ENCODE measurements at places on chromosomes 3 and 15. TPM values are rescaled to one million over a fixed set of nuclear protein-coding genes. Genes with fewer than 3 reads are reported as not detected.
A peak's percentile ranks its signal among the peaks of the same experiment; 100 is the strongest.

SPINK8 gene
- total RNA-seq, result not detected

BTLA gene
- total RNA-seq, result not detected

PEX11A gene
- total RNA-seq, result 11.8 TPM

CCRL2 gene
- 7.2 TPM for total RNA-seq

MYH15 gene
- total RNA-seq, result 0.56 TPM

THBS1 gene
- total RNA-seq, result 55.2 TPM

TM4SF4 gene
- total RNA-seq, result not detected

CPB1 gene
- total RNA-seq, result not detected

VIPR1 gene
- total RNA-seq, result 1.6 TPM

MOBP gene
- not detected for total RNA-seq

CELF6 gene
- 2.5 TPM for total RNA-seq

- no peak for DNase-seq
These were observed 30.3 kb downstream of the TCF12 start for GRCh38 chr15:56948764-56949101.

DNA sequence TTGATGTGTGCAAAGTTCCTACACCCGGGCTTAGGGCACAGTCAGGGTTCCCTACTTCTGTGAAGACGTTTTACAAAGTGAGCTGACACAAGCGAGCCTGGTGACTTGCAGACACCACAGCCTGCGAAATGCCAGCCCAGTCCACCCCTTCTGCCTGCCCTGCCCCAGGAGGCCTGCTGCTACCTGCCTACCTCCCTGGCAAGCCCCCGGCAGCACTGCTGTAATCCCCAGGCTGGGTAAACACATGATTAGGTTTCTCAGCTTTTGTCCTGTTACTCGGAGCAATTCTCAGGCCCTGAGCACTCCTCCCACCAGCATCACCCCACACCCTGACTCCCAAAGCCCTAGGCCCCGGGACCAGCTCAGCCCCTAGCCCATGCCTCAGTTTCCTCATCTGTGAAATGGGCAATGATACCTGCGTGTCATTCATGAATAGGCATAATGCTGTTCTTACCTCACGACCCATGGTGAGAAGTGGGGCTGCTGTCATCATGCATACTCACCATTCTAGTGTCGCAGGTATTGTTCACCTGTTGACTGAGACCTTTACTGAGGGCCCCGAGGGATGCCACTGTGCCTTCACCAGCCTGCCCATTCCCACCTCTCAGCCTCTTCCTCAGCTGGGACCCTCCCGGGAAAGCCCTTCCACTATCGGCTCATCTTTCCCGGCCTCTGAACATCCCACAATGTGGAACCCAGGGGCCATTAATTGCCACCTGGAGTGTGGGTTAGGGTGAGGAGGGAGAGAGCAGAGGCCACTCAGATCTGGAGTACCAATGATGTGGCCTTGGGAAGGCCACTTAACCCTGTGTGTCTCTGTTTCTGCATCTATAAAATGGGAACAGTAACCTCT lies 31.5 kb upstream of the SLC6A6 start:
- no peak for DNase-seq

- DNase-seq, result peak; percentile 39
These were observed 1.4 kb upstream of the NDUFAF3 start for GRCh38 chr3:49020330-49021212.

- DNase-seq, result no peak
These were observed 27.2 kb upstream of the TMEM158 start for GRCh38 chr3:45253316-45253715.

DNA sequence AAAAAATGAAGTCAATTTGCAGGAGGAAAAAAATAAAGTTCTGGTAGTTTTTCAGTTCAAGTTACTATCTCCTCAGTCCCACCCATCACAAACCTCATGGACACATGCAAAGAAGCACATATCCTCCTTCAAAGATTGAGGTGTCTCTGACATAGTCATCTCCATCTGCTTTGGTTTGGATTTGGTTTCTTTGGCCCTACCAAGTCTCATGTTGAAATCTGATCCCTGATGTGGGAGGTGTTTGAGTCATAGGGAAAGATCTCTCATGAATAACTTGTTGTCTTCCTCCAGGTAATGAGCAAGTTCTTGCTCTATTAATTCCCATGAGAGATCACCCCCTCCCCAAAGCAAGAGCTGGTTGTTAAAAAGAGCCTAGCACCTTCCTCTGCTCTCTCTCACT lies 446.8 kb downstream of the IGSF11 start:
- DNase-seq, result no peak

DNA sequence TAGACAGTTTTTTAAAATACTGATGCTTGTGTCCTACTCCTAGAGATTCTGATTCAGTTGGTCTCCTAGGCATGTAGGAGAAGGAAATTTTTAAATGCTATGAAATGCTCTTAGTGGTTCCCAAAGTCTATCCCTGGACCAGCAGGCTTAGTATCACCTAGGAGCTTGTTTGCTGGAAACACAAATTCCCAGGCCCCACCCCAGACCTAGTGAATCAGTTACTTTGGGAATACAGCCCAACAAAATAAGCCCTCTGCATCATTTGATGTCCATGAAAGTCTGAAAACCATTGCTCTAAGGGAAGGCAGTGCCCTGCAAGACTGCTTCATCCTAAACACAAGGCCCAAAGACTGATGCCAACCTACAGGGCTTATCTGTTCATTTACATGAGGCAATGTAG lies 36.3 kb downstream of the CCNL1 start:
- DNase-seq, result no peak

DNA sequence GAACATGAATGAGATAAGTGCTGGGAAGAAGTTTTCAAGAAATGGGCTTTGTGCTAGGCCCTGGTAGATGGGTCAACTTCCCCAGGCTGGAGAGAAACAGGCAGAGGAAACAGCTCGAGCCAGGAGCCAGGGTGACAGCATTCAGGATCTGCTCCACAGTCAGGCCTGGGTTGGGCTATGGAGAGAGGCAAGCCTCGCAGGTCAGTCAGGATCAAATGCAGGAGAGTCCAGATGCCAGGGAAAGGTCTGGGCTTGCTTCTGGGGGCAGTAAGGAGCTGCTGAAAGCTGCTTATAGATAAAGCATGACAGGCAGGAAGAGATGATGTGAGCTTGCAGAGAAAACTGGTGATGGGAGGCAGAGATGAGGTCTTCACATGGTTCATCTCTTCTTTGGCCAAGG lies 11.0 kb upstream of the USP3 start:
- DNase-seq, result no peak

DNA sequence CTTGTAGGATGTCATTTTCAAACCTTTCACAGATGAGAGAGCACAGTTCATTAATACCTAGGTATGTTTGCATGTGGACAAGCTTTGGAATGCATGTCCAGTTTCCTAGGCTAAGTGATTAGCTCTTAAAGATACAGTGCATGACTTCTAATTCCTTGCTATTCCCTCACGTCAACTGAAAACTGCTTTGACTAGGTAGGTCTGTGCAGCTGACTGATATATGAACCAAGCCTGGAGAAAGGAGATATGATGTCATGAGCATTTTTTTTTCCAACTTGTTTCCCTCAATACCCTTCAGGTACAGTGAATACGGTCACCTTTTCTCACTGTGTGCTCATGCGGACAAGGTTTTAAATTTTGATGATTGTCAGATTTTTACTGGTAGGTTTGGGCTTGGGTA lies 41.6 kb upstream of the TASOR start:
- no peak for DNase-seq

DNA sequence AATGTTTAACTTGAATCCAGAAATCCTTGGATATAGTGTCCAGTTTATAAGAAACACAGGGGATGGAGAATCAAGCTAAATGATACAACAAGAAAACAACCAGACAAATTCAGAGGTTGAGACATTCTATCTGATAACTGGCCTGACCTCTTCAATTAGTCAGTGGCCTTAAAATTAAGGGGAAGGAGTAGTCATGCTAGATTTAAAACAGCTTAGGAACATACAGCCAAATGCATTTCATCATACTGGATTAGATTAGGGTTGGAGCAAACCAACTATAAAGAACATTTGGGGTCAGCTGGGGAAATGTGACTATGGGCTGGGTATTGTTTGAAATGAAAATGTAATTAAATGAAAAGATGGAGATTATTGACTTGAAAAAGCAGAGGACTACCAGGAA lies 53.3 kb downstream of the PPARG start:
- no peak for DNase-seq

- no peak for DNase-seq
These were observed 612 bp downstream of the C3orf38 start for GRCh38 chr3:88150371-88150770.

GRCh38 chr3:143637133-143637532 lies 211.1 kb downstream of the SLC9A9 start:
- no peak for DNase-seq

DNA sequence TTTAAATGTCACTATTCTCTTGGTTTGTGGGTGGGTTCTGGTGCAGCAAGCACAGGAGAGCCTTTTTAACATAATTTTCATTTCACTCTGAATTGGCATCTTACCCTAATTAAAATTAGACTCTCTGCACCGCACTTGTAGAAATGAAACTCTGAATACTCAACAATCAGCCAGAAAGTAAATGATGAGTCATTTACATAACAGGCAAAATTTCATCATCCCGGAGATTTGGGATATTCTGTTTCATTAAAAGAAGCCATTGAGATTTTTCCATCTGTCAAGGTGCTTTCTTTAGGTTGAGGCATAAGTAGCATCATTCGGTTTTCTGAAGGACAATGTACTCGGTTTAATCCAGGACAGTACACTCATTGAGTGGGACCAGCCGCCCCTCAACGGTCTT lies 111.0 kb downstream of the RFTN1 start:
- no peak for DNase-seq

GRCh38 chr15:80773792-80774352 lies 5.3 kb upstream of the CEMIP start:
- no peak for DNase-seq

- DNase-seq, result no peak
These were observed 104.5 kb upstream of the NECTIN3 start for GRCh38 chr3:110966966-110967663.

DNA sequence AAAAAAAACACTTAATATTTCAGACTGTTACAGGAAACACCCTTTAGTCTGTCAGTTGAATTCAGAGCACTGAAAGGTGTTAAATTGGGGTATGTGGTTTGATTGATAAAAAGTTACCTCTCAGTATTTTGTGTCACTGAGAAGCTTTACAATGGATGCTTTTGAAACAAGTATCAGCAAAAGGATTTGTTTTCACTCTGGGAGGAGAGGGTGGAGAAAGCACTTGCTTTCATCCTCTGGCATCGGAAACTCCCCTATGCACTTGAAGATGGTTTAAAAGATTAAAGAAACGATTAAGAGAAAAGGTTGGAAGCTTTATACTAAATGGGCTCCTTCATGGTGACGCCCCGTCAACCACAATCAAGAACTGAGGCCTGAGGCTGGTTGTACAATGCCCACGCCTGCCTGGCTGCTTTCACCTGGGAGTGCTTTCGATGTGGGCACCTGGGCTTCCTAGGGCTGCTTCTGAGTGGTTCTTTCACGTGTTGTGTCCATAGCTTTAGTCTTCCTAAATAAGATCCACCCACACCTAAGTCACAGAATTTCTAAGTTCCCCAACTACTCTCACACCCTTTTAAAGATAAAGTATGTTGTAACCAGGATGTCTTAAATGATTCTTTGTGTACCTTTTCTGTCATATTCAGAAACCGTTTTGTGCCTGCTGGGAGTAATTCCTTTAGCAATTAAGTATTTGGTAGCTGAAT lies 17.9 kb downstream of the TMEM43 start:
- no peak for DNase-seq

- peak; percentile 61 for DNase-seq
These were observed 45.2 kb upstream of the RASA2 start for GRCh38 chr3:141441381-141442364.

DNA sequence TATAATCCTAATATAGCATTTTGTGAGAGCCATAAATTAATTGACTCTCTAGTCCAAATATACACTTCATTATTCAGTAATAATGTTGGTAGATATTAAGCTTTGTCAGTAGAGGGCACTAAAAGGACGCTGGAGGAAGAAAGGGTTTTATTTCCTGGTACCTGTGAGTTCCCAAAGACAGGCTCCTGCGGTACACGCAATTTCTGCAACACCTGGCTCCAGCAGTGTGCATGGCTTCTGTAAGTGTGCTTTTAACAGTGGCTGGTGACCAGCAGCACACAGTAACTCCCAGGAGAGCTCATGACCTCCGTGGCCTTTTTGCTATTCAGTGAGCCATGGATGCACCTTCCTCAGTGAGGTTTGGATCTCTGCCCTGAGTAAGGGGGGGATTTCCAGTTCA lies 338.3 kb upstream of the ZNF385D start:
- peak; percentile 53 for DNase-seq

- DNase-seq, result no peak
These were observed 803.3 kb downstream of the DIPK2A start for GRCh38 chr3:144774897-144775296.

GRCh38 chr3:141773676-141774075 lies 10.5 kb downstream of the GRK7 start:
- DNase-seq, result no peak

- peak; percentile 27 for DNase-seq
These were observed 7.7 kb downstream of the CRABP1 start for GRCh38 chr15:78347586-78348543.

DNA sequence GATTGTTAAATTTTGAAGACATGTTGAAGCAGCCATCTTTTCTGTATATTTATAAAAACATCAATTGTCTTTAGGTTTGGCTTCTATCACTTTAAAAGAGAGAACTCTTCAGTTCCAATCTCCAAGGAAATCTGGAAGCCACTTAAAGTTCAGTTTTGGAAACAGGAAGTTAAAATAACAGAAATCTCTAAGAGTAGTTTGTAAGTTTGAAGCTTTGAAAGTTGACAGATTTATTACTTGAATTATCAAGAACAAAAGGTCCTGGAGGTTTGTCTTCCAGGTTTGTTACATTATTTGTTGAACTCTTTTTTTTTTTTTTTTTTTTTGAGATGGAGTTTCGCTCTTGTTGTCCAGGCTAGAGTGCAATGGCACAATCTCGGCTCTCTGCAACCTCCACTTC lies 30.0 kb downstream of the RNF111 start:
- DNase-seq, result no peak

DNA sequence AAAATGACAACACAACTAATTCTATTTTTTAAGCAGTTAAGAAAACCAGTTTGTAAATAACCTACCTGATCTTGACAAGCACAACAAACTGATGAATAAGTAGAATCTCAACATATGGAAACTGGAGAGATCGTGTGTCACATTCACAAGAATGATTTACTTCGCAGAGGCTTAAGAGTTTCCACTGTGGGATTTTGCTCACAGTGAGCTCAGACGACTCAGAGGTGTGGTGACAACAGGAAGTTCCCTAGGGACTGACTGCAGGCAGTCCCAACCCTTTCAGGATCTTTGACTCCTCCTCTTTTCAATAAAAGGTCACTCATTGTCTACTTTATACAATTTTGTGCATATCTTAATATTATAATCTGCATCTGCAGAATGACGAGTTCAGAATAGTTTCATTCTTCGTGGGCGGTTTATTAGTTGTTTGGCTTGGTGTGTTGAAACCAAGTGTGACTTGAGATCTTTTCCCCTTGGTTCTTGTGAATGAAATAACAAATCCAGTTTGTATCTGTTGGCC lies at the start of gene LIPH:
Gene LIPH, minus strand, starts transcription at position 231 of the 520 bp plus-strand sequence. Its CDS starts 117 bp downstream, at position 114.
- DNase-seq, result peak; percentile 32

- DNase-seq, result no peak
These were observed 25.8 kb upstream of the RSL24D1 start for GRCh38 chr15:55222588-55222987.

DNA sequence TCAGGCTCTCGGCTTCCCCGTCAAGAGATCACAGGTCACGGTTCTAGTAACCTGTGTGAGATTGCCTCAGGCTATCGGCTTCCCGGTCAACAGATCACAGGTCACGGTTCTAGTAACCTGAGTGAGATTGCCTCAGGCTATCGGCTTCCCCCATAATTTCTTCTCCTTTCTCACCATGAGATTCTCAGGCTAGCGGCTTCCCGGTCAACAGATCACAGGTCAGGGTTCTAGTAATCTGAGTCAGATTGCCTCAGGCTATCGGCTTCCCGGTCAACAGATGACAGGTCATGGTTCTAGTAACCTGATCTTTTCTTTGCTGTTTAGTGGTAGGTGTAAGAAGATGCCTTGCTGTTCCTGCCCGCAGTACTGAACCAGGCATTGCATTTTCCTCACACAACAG lies 418.2 kb upstream of the ZNF717 start:
- no peak for DNase-seq
